ENCODE measurements at places on chromosomes 6 and 20.

DNA sequence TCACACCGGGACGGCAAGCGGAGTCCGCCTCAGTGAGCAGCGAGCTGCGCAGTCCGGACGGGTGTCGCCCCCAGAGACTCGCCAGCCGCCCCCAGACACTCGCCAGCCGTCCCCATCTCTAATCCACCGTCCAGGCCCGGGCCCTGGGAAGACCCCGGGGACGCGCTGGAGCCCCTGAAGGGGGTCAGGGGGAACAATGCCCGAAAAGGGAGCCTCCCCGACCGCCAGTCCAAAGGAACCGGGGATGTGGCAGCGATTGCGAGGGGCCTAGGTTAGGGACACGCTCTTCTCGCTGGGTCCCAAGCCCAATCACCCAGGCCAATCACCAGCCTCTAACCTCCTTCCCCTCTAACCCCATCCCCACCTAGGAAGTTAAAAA lies 33.1 kb downstream of the TFAP2A start:
- DNase-seq = no peak

GRCh38 chr6:89162047-89162371 lies 16.2 kb downstream of the PM20D2 start:
- no peak for DNase-seq

- no peak for DNase-seq
Observed at GRCh38 chr6:129031051-129031599, 148.2 kb downstream of the LAMA2 start.

DNA sequence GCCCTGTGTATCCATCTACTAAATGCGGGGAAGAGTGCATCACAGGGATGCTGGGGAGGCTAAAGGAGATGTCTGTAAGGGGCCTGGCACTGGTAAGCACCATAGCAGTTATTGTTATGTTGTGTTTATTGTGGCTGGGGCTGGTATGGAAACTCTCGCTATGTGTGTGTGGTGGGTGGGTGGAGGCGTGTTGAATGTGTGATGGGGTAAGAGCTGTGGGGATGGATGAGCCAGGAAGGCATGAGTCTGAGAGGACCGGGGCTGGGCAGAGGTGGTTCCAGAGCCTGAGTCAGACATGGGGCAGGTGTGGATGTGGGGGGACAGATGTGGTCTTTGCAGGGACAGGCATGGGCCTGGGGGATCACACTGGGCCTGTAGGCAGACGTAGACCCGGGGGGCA lies 88.1 kb downstream of the GRM4 start:
- no peak for DNase-seq

GRCh38 chr6:135397172-135397952 lies 100.2 kb downstream of the AHI1 start:
- no peak for DNase-seq

DNA sequence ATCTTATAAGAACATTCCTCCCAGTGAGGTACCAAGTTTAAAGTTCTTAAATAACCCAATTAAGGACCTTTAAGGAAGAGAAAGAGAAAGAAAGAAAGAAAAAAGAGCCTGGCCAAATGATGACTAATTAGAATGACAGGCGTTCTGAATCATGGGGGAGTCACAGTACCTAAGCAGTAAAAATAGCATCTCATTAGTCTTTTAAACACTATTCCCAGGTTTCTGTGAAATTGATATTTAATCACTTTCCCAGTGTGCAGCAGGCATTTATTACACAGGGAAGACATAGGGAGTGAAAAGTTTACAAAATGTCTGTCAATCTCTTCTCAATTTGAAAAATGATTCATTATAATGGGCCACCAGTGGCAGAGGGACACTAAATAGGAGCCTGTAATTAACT lies 251.4 kb upstream of the MANEA start:
- DNase-seq = peak; percentile 42

DNA sequence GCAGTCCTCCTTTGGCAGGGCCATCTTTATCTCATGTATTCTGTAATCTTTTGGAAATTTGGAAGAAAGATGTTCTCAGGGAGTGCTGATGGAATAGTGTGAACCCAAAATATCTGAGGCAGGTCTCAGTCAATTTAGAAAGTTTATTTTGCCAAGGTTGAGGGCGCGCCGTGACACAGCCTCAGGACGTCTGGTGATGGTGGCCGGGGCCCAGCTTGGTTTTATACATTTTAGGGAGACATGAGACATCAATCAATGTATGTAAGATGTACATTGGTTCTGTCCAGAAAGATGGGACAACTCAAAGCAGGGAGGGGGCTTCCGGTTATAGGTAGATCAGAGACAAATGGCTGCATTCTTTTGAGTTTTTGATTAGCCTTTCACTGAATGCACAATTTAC lies 89.8 kb downstream of the ERMARD start:
- DNase-seq = no peak

GRCh38 chr6:169971081-169971861 lies 219.8 kb downstream of the ERMARD start:
- DNase-seq = no peak

DNA sequence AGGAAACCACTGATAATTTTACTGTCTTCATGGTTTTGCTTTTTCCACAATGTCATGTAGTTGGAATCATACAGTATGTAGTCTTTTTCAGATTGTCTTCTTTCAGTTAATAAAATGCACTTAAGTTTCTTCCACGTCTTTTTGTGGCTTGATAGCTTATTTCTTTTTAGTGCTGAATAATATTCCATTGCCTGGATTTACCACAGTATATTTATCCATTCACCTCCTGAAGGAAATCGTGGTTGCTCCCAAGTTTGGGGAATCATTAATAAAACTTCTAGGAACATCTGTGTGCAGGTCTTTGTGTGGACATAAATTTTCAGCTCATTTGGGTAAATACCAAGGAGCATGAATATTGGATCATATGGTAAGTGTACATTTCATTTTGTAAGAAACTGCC lies 38.8 kb upstream of the ZNFX1 start:
- DNase-seq = no peak

- DNase-seq = no peak
Observed at GRCh38 chr6:56019973-56020372, 144.6 kb upstream of the BMP5 start.

DNA sequence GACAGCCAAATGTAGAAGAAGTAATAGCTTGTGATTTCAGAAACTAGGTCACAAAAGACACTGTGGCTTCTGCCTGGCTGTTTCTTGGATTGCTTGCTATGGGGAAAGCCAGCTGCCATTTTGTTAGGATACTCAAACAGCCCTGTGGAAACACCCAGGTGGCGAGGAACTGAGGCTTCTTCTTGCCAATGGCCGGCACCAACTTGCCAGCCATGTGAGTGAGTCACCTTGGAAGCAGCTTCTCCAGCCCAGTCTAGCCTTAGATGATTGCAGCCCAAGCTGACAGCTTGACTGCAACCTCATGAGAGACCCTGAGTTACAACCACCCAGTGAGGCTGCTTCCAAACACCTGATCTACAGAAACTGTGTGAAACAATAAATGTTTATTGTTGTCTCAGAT lies 11.9 kb upstream of the KIAA1755 start:
- no peak for DNase-seq

DNA sequence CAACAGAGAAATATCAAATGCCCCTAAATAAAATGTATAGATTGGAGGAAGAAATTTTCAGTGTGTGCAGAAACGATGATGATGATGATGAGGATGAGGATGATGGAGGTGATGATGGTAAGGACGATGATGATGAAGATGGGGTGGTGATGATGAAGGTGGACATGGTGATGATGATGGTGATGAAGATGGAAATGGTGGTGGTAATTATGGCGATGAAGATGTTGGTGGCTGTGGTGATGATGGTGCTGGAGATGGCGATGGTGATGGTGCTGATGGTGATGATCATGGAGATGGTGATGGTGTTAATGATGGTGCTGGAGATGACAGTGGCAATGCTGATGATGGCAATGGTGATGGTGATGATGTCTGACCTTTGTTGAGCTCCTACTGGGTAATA lies 141.2 kb downstream of the DHX35 start:
- DNase-seq = no peak

DNA sequence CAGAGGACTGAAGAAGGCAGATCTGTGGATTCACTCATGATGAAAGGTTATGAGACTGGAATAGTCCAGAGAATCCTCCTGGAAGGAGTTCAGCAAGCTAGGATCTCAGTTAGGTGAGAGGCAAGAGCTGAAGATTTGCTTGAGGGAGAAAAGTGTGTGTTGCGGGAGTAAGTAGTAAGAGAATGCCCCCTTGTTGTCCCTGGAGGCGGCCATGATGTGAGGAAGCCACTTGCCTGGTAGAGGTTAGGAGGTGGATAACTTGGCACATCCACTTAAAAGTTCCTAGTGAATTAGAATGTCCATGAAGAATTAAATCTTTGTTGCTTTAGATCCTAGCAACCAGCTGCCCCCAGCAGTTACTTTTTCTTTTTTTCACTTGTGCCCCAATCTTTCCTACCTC lies 162.5 kb downstream of the MMS22L start:
- no peak for DNase-seq

DNA sequence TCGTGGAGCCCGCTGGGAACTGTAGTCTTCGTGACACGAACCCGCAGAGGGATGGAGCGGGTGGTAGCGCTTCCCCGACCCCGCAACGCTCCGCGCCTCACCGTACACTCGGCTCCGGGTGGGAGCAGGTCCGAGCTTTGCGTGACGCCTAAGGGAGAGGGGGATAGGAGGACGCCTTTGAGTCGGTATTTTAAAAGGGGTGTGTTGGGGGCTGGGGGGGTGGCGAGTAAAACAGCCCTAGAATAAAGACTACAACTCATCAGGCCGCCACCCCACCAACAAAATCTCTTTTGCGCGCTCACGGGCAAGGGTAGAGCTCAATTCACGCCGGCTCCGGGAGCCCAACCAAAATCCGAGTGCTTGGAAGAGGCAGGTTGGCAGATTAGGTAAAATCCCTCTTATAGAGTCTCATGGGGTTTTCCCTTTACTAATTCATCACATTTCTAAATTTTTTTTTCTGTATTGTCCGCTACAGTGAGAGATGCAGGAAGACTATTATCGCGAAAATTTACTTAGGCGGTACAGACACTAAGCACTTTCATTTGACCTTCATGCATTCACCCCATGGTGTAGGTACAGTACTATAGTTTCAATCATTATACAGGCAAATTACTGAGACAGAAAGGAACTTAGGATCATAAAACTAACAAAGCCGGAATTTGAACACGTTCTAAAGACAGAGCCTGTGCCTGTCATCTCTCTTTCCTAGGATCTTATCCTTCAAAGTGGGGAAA lies 706 bp upstream of the SNX14 start:
- peak; percentile 81 for DNase-seq

DNA sequence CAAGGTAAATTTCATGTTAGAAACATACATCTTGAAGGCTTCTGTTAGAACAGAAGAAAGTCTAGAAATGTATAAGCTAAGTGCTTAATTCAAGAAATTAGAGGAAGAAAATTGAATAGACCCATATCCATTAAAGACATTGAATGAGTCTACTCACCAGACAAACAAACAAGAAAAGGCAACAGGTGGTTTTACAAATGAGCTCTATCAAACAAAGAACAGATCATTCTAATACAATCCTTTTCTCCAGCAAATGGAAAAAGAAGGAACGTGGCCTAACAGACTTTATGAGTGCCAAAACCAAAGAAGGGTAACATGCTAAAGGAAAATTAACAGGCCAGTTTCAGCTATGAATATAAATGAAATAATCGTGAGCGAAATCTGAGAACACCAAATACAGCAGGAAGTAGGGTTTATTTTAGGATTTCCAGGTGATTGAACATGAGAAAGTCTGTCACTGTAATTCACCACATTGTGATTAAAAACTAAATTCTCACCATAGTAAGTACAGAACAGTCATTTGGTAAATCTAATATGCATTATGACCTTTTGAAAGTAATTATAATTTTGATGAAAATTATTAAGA lies 22.6 kb downstream of the MTHFD1L start:
- DNase-seq = peak; percentile 21

GRCh38 chr20:56343861-56344381 lies 14.9 kb upstream of the FAM210B start:
- DNase-seq = peak; percentile 50

DNA sequence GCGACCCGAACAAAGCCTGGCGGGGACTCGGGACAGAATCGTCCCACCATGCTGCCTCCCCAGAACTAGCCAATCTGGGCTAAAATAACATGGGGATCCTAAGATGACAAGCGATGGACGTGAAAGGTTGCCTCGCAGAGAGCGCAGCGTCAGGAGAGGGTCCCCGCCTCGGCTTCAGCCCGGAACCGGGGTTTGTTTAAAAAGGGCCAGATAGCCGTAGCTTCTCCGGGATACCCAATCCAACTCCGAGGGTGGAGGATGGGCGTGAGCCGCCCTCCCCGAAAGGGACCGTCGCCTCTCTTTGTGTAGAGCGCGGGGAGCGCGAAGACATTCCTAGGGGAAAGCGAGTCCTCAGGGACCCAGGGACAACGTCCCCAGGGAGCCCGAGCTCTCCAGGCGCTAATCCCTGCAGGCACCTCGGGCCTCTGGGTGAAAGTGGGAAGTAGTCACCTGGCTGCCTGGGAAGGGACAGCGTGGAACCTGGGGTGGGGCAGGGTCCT lies 643 bp downstream of the CD24 start:
- DNase-seq = peak; percentile 87

GRCh38 chr6:26121141-26122004 lies 34.1 kb downstream of the HFE start:
- DNase-seq = no peak

- no peak for DNase-seq
Observed at GRCh38 chr6:4258733-4259132, 123.4 kb upstream of the ECI2 start.

DNA sequence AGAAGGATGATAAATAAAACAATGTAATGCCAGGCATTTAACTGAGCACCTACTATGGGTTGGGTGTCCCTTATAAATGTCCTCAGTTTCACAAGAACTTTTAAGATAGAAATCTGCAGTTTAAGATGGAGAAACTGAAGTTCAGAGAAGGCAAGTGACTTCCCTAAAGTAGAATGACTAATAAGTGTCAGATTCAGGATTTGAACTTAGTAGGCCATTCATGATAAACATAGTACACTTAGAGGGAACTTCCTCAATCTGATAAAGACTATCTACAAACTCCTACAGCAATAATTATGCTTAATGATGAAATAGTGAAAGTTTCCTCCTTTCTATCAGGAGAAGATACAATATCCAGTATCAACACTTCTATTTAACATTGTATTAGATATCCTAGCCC lies 43.9 kb downstream of the NCR2 start:
- DNase-seq = no peak

DNA sequence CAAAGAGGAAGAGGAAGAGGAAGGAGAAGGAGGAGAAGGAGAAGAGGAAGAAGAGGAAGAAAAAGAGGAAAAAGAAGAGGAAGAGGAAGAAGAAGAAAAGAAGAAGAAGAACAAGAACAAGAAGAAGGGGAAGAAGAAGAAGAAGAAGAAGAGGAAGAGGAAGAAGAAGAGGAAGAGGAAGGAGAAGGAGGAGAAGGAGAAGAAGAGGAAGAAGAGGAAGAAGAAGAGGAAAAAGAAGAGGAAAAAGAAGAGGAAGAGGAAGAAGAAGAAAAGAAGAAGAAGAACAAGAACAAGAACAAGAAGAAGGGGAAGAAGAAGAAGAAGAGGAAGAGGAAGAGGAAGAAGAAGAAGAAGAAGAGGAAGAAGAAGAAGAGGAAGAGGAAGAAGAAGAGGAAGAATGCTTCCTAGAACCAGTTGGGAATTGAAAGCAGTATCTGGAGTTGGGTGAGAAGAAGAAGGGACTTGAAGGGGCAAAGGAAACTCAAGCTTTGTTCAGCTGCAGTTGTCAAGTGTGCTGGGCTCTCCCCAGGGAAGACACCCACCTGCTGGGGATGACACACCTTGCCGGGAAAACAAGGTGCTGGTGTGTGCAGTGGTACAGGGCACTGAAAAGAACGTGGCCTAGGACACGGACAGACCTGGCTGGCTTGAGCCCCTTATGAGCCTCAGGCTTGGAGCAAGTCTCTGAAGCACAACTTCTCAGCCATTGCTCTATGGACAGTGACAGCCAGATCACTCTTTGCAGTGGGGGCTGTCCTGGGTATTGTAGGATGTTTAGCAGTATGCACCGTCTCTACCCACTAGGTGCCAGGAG lies 30.1 kb upstream of the ARFGEF2 start:
- DNase-seq = no peak
